CD4-positive, alpha-beta T cell treated with Interleukin-15 for 4 hours (primary cell): ENCODE measurements at places on chromosomes 3 and 15.

DNA sequence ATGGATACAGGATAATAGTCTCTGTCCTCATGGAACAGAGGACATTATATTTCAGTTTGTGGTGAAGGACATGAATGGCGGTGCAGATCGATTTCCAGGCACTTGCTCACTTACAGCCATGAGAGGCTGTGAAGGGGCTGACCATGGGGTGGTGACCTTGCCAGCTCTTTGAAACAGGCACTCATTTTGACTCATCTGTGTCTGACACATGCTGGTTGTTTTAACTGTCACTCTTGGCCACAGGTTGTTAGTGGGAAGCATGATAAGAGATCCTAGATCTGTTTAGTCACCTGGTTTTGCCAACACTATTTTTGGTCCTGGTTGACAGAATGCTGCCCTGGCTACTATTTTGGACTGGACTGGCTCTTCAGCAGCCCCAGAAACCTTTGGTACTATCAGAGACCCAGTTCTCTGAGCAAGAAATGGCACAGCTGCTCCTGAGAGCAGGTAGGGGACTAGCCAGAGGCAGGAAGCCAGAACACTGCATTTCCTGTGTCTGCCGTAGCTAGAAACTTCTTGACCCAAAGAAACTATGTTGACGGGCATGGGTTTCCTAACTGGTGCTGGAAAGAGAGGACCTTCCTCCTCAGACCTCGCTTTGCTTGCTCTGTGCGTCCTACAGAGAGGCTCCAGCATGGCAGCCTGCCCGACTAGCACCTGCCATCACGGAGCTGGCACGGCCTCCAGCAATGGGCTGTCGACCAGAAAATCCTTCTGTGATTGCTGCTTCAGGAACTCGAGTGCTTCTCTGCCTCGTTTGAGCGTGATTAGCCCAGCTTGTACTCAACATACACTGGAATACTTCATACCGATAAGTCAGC lies 6.3 kb downstream of the PXYLP1 start:
- DNase-seq: peak; percentile 14

DNA sequence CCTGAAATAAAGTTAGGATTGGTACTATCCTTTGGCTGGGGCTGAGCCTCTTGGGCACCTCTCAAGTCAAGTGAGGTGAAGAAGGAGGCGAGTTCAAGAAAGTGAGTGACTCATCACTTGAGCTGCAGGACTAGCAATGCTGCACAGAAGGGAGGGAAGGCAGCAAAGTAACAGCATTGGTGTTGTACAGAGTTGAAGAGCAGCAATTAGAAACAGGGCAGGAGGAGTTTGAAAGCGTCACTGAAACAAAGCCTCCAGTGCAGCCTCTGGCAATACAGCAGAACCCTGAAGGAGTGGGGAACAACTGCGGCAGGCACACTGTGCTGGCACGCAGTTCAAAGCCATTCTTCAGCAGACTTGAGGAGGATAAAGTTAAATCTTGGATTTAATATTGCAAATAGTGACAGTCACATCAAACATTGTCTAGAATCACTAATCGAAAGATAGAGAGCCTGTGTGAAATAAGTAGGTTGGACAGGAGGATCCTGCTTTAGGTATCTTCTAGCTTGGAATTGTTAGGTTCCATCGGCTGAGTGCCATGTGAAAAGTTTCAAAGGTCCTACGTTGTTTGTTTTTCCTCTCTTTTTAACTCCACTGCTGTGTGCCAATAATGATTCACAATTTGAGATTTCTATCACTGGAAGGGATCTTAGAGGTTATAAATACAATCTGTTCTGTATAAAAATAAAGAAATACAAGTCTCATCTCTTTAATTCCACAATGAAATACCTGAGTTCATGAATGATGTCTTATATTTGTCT lies 479.8 kb downstream of the NAALADL2 start:
- no peak for DNase-seq

- no peak for DNase-seq
These were observed 28.1 kb downstream of the CMTM7 start for GRCh38 chr3:32419742-32420125.

GRCh38 chr3:187403768-187404288 lies 35.6 kb downstream of the RTP4 start:
- DNase-seq: no peak

- no peak for DNase-seq
These were observed 218.9 kb downstream of the SV2B start for GRCh38 chr15:91318931-91319330.

GRCh38 chr15:74319596-74320351 lies 47.7 kb downstream of the CYP11A1 start:
- no peak for DNase-seq

GRCh38 chr3:8607234-8608040 lies 37.2 kb downstream of the SSUH2 start:
- no peak for DNase-seq

- DNase-seq: no peak
These were observed 78.1 kb downstream of the AGBL1 start for GRCh38 chr15:86157606-86158293.

GRCh38 chr3:133256787-133257483 lies 142.9 kb upstream of the BFSP2 start:
- DNase-seq: no peak

- no peak for DNase-seq
These were observed 62.3 kb downstream of the XXYLT1 start for GRCh38 chr3:195208631-195209030.

GRCh38 chr3:134086616-134087015 lies 56.9 kb upstream of the SLCO2A1 start:
- no peak for DNase-seq

- no peak for DNase-seq
These were observed 334.9 kb upstream of the TBC1D5 start for GRCh38 chr3:18077128-18077840.

GRCh38 chr15:63856711-63857460 lies 23.1 kb upstream of the HERC1 start:
- no peak for DNase-seq

- no peak for DNase-seq
These were observed 5.5 kb upstream of the NTRK3 start for GRCh38 chr15:88262064-88262463.

DNA sequence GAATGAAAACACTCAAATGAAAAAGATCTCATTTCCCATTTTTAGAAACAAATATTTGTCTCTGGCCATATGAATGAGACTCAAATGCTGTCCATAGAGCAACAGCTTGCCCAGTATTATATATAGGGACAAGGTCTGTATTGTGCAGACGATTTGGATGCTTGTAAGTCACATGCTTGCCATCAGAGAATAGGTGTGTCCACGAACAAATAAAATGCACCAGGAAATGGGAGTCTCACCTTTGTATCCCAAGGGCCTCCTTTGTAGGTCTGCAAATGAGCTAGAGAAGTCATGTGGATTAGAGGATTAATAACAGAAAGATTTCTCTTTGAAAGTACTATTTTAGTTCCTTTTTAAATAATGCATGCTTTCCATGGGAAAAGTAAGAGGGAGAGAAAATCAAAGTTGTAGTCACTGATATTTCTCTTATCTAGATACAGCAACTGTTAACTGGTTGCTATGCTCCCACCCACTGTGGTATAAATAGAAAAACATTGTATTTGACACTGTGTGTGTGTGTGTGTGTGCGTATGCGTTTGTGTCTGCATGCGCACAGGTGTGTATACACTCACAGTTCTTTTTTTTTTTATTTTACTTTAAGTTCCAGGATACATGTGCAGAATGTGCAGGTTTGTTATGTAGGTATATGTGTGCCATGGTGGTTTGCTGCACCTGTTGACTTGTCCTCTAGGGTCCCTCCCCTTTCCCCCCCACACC lies 383.4 kb upstream of the ARRDC4 start:
- DNase-seq: no peak

DNA sequence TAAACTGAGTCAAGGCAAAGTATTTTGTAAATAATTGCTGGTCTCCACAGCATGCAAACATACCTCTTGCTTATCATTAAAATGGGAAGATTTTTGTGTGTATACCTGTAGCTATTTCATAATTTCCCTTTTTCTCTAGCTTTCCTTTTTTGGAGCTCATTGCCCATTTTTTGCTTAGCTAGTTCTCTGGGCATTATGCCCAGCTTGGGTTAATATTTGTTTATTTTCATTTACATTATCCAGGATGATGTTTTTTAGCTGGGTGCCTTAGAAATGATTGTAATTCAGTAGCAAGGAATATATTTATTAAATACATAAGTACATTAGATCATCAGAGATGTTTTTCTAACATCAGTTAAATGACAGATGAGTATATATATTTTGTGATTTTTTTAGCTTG lies 1271.7 kb upstream of the GBE1 start:
- no peak for DNase-seq

DNA sequence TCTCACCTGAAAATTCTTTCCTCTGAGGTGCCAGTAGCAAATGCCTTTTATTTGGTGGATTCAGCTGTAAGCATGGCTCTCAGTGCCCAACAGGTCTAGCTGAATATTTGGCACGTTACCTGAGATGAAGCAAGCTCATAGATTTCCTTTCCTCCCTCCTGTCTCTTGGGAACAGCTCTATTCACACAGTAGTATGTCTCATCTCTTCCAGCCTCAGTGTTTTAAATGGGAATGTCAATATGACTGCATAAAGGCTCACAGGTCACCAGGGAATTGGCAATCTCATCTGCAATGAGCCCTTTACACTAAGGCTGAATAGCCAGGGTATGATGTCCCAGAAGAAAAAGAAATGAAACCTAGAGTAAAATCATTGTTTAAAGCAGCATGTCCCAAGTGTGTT lies 733.5 kb downstream of the NTRK3 start:
- DNase-seq: no peak

DNA sequence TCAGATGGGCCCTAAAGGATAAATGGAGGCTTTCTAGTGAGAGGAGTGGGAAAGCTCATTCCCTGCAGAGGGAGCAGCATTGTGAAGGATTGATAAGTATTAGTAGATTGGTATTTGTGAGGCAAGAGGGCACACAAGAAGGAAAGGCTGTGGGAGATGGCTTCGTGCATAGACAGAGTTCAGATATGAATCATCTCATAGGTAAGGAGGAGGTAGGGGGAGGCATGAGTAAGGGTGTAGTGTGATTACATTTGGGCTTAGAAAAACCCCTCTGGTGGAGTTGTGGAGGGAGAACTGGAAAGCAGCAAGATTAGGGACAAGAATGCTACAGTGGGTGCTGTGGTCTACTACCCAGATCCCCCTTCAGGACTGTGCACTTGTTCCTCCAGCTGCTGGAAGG lies 29.6 kb downstream of the ONECUT1 start:
- DNase-seq: no peak

DNA sequence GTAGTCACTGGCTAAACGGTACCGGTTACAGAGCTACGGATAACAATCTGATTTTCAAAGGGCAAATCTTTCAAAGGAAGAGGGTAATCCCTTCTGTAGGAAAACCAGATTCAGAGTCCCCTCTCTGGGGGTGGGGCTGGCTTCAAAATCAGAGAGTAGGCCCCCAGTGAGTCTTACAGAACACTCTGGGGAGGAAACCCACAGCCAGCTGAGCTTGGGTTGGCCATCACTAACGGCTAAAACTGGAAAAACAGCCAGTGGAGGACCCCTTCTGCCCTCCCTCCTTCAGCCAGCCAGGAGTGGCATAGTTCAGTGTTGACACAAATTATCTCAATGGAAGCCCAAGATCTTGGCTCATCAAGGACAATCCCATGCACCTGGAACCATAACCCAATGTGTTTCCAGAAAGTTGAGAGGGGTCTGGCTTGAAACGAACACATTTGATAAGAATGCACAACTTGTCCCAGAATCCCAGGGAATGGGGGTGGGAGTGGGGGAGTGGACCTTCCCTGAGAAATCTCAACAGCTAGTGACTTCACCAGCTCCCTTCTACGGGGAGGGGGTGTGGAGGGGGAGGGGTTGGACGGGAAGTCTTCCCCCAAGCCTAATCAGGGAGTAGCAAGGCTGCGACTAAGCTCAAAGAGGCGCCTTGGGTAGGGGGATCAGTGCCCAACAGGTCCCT lies 1.0 kb downstream of the RASL12 start:
- no peak for DNase-seq

- no peak for DNase-seq
These were observed 25.0 kb upstream of the UACA start for GRCh38 chr15:70788114-70789049.

GRCh38 chr15:36883713-36884517 lies 216.4 kb downstream of the MEIS2 start:
- DNase-seq: peak; percentile 40

- DNase-seq: peak; percentile 73
These were observed at the start of gene PLCL2 for GRCh38 chr3:16884748-16885592. PLCL2 (plus strand) TSS chr3:16884955; CDS start chr3:16885040, 85 bp downstream.

GRCh38 chr3:35899245-35899644 lies 259.9 kb downstream of the ARPP21 start:
- no peak for DNase-seq

DNA sequence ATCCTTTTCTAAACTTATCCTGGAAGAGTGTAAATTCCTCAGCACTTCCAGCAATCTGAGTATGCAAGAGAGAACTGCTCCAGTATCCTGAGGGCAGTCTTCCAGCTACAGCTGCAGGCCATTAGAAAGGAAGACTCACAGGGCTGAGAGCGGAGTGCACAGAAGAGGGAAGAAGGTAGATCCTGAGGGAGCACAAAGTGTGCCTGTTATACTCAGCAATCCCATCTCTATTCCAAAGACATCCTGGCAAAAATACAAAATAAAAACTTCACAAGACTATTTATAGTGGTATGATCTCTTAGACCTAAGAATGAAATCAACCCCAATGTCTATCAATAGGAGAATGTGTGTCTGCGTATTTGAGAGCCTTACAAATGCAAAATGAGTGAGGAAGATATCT lies 292.0 kb downstream of the ZIC1 start:
- no peak for DNase-seq

DNA sequence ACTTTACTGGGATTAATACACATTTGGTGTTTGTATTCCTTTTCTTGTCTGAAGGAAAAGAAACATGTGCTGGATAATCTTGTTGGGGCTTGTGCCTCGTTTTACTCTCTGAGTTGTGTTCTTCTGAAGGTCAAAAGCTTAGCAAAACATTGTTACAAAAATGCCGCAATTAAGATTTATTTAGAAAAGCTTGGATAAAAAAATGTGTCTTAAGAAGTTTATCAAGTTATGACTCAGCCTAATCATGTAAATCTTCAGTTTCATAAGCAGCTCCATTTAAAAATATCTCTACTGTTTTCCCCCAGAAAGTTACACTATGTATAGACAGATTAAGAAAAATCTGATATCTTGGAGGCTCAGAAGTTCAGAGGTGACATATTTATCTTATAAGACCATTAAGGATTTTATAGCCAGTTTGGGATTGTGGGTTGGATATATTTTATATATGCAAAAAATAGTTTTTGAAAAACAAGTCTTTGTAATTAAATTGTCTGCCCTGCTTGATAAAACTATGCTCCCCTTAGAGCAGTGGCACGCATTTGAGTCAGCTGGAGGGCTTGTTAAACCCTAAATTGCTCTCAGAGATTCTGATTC lies 56.5 kb downstream of the CLDN11 start:
- DNase-seq: no peak

DNA sequence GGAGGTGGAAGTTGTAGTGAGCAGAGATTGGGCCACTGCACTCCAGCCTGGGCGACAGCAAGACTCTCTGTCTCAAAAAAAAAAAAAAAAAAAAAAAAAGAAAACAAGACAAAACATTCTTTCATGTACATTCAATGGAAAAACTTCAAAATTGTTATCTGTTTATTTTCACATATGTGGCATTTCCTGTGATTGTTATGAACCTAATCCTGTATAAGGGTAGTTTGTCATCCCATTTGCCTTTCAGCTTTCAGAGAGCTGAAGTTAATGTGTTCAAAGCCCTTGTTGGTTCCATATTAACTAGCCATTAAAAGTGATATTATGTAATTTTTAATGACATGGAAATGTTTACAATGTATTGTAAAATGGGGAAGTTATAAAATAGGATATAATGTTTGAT lies 17.3 kb upstream of the NCK1 start:
- DNase-seq: no peak

- DNase-seq: peak; percentile 6
These were observed 305.9 kb downstream of the CACNA2D3 start for GRCh38 chr3:54427941-54428871.

GRCh38 chr3:17088017-17088416 lies 203.3 kb downstream of the PLCL2 start:
- no peak for DNase-seq
